ENCODE measurements at places on chromosomes 16 and 17.

- DNase-seq, result no peak
Observed at GRCh38 chr17:81373536-81374160, 21.6 kb upstream of the BAHCC1 start.

DNA sequence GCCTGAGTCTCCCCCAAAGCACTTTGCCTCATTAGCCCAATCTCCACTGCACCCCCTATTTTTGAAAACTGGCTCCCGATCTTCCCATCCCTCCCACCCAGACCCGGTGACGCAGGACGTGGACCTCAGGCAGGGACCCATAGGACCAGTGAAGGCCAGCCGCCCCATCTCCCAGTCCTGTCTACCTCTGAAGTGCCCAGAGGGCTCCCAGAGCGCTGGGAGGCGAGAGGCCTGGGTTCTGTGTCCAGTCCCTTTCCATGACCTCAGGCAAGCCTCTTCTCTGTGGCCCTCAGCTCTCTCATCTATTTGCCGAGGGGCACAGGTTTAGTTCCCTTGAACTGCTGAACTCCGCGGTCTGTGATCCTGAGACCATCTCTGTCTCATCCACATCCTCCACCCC lies 714 bp downstream of the TNS4 start:
- DNase-seq, result no peak

- DNase-seq, result no peak
Observed at GRCh38 chr17:17079761-17080160, 37.5 kb downstream of the MPRIP start.

GRCh38 chr17:78492116-78492799 lies 84.9 kb downstream of the DNAH17 start:
- no peak for DNase-seq

- DNase-seq, result peak; percentile 90
Observed at GRCh38 chr16:81405702-81406113, 38.9 kb upstream of the CMIP start.

DNA sequence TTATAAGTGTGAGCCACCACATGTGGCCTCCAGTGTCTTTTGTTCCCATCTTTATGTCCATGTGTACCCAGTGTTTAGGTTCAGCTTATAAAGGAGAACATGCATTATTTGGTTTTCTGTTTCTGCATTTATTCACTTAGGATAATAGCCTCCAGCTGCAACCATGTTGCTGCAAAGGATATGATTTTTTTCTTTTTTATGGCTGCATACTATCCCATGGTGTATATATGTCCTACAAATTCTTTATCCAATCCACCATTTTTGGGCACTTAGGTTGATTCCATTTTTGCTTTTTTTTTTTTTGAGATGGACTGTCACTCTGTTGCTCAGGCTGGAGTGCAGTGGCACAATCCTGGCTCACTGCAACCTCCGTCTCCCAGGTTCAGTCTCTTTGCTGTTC lies 32.9 kb downstream of the ATAD5 start:
- DNase-seq, result no peak

GRCh38 chr16:15037003-15037402 lies 18.9 kb downstream of the NTAN1 start:
- no peak for DNase-seq

DNA sequence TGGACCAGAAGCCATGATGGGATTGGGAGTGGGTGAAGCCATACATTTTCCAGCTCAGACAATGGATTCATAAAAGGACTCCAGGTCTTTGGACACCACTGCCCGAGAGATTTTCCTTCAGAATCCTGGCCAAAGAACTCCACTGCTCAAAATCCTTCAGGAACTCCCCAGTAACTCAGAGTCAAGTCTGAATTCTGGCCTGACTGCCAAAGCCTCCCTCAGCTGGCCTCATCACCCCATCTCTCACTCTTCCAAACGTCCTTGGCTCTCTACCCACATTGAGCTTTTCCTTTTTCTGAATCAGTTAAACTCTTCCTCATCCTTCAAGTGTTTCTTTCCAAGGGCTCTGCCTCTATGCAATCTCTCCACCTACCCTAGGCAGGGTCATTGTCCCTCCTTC lies 1.2 kb upstream of the SEPTIN1 start:
- DNase-seq, result no peak
